ENCODE measurements at places on chromosomes 16 and 17.

GRCh38 chr17:19977293-19978208, at the start of gene AKAP10:
TSS of gene AKAP10 (minus strand) at chr17:19977828. CDS start at chr17:19977679, 149 bp downstream.
- peak; percentile 95 for DNase-seq

DNA sequence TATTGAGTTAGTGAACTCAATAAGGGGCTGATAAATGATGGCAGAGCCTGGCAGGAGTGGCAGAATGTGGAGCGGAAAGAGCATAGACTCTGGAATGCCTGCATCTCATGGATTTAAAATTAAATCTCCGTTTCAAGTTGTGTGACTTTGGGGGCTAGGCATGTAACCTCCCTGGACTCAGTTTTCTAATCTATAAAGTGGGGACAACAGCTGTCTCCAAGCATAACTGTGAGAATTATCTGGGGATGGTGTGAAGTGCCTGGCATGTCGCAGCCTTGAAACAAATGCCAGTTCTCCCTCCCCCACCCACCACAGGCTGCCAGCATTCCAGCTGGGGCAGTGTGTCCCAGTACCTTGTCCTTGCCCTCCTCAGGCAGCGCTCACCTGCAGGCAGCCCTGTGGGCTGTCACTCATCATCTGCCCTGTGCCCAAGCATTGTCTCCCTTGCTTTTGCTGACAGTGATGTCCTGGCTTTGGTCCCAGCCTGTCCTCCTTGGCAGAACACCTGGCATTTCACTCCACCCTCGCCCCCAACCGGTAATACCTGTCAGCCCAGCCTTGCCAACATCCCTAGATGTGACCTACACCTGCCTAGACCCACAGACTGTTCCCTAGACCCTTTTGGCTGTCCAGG, 129.6 kb downstream of the MRM1 start:
- no peak for DNase-seq

GRCh38 chr17:10844621-10845387, 6.9 kb upstream of the PIRT start:
- peak; percentile 78 for DNase-seq

GRCh38 chr16:88763502-88764053, 21.4 kb downstream of the PIEZO1 start:
- no peak for DNase-seq

- peak; percentile 91 for DNase-seq
Observed at GRCh38 chr17:76547183-76547641, 7.4 kb downstream of the PRCD start.

- no peak for DNase-seq
Observed at GRCh38 chr17:12974005-12974531, 43.8 kb downstream of the ELAC2 start.

GRCh38 chr17:69012895-69013805, 47.6 kb downstream of the ABCA9 start:
- no peak for DNase-seq

DNA sequence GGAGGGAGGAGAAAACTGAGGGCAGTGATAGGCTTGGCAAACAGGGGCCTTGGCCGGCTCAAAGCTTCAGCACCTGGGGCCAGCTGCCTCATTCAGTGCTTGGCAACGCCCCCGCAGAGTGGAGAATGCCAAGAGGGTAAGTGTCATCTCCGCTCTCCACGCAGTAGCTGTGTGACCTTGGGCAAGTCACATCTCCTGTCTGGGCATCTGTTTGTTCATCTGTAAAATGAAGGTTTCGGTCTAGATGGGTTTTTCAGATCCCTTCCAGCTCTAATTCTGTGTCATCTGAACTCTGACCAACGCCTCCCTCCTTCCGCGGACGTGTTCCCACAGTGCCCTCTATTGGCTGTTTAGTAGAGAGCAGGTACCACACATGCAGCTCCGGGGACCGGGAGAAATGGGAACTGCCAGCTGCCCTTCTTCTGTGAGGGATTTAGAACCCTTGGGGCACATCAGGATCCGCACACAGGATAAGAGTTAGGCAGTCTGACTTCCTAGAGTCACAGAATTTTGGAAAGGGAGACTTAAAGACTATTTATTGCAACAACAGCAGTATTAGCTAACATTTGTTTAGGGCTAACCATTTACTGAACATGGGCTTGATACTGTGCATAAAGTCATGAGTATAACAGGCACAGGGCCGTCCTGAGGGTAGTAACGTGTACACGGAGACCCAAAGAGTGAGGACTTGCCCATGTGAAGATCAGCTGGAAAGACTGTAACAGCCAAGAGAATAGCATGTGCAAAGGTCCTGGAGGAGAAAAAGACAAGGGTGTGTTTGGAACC, 26.8 kb downstream of the GP2 start:
- DNase-seq, result peak; percentile 44

DNA sequence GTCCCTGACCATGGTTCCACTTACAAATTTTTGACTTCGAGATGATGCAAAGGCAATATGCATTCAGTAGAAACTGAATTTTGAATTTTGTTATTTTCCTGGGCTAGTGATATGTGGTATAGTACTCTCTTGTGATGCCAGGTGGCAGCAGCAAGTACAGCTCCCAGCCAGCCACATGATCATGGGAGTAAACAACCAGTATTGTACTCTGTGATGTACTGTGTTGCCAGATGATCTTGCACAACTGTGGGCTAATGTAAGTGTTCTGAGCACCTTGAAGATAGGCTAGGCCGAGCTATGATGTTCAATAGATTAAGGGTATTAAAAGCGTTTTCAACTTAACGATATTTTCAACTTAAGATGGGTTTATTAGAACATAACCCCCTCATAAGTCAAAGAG, 250.8 kb downstream of the STX8 start:
- DNase-seq, result no peak

DNA sequence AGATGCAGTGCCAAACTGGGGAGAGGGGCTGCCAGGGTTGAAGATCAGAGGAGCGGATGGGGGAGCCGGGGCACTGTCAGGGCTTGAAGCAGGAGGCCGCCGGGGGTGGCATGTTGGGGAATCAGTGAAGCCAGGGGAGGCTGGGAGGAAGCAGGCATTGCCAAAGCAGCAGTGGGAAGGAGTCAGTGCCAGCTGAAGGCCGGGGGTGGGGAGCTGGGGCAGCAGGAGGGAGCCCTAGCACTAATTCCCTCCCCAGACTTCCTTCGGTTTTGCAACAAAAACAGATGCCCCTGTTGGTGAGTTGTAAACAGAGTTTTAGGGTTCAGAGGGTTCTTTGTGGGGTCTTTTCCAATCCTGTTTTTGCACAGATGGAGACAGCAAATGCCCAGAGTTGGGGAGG, 10.9 kb upstream of the TAC4 start:
- no peak for DNase-seq

DNA sequence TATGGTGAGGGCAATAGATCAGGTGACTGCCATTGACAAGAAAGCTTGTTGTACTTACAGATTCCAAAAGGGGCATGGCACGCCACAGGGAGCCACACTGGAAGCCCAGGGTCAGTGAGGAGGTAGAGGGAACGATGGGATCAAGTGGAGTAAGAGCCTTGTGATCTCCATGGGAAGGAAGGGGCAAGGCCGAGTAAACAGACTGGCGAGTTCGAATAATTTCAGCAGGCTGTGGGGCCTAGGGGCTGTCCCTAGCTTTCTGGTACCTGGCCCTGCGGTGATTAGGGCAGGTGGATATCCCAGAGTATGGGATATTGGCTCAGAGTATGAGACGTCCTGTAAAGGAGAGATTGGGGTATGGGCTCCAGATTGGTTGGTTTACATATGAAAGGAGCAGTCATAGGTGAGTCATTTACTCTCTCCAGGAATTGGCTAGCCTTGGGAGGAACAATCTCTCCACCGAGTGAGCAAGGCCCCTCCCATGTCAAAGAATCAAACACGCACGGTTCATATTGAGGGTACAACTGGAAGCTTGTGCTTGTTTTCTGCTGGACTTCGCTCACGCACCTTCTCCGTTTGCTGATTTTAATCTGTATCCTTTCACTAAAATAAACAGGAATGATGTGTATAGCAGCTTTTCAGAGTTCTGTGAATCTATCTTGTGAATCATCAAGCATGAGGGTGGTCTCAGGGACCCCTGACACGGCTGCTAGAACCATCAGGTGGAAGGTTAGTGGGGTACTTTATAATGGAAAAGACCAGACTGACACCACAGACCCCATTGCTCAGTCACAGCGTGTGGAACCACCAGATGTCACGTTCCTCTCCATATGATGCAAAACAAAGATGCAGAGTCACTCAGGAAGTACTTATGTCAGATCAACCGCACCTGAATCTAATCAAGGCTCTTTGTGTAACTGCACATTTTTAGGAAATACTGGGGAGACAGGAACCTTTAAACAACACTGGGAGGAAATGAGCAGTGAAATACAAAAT, 27.9 kb downstream of the GABARAPL2 start:
- DNase-seq, result no peak

- DNase-seq, result no peak
Observed at GRCh38 chr16:81583893-81584631, 139.5 kb downstream of the CMIP start.

- no peak for DNase-seq
Observed at GRCh38 chr16:678209-678857, 1.9 kb upstream of the STUB1 start.

DNA sequence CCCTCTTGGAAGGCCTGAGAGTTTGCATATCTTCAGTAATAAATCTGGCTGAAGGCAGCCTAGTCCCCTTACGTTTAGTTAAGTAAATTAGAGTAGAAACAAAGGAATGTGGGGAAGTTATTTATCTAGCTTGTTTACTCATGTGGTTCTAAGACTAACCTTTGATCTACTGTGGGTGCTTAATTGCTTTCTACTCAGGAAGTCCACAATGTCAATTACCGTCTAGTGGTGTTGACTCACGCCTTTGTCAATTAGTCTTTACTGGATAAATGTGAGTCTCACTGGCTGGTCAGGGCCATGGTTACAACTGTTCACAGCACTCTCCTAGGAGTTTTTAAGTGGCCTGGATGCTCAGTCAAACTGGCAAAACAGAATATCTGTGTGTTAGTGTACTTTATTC, 2338.4 kb downstream of the TP53TG3F start:
- DNase-seq, result no peak

DNA sequence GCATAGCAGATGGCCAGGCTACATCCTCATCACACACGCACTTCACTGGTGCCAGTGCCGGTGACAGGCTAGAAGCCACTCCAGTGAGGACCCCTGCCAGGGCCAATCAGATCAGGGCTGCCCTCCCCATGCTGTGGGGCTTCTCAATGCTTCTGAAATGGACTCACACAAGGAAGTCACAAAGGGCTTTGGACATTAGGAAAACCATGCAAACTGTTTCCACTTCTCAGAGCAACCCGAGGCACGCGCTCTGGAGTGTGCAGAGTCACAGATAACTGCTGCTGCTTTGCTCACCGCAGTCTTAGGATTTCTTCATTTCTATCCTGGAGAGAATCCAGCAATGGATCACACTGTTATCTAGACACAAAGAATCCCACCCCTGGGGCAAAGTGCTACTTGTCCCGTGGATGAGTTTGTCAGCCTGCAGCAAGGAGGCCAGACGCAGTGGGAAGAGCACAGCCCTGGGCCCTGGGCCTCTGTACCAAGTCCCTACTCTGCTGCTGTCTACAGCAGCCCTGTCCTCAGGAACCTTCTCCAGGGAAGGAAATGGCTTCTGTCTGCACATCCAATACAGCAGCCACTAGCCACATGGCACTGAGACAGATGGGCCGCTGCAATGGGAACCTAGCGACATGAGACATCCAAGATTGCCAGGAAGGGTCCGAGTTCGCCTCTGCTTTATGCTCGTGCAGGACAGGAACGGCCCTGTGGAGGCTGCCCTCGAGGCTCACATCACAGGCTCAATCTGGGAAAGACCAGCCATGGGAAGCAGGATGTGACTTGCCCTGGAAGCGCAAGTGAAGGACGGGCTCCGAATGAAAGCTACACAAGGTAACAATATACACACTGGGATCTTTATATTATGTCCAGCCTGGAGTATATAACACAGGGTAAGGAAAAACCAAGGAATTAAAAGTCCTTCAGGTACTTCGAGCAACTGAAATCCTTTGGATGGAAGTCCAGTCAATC, 169.3 kb downstream of the ZFHX3 start:
- DNase-seq, result no peak

DNA sequence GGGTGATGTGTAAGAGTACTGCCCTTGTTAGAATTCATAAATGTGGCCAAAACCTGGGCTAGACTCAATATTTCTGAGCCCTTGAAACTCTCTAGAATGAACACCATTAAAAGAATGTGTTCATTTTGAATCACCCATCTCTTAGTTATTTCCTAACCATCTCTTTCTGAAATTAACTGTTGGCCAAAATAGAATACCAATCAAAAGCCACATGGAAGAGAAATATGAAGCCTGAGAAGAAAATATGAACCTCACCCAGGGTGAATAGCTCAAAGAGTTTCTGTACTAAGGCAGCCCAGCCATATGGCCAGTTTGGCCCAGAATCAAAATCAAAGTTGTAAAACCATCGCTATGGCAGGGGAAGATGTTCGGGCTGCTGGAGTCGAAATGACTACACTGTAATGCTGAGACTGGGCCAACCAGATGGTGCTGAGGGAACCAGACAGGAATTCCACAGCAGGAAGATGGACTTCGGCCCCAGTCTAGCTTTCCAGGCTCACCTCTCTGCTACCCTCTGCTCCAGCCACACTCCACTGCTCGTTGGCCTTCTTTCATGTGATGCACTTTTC, 154.3 kb upstream of the ZFHX3 start:
- no peak for DNase-seq

DNA sequence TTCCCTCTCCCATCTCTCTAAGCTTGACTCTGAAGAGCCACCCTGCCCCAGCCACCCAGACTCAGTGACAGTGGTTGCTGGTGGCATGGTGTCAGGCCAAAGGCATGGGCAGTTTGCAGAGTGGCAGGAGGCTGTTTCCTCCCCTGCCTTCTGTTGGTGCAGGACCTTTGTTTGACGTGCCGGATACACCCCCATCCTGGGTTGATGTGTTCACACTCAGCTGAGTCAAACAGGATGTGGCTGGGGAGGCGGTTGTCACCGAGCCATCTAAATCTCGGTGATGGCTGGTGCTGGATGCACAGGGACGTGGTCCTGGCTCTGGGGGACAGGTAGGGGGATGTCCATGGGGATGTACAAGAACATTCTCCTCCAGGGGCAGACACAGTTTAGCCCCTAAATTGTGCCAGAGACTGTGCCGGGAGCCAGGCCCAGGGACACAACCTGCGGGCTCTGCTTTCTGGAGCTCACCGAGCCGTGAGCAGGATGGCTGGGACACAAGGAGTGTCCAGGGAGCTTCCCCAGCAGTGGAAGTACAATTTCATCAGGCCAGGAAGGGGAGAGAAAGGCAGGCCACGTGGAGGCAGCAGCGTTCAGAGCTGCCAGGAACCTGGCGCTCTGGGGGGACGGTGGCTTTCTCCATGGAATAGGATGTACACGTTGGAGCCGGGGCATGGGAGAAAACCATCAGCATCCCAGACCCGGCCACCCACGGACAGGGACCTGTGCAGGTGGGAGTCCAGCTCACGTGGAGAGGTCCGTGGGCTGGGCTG, 264.2 kb downstream of the SEC14L1 start:
- DNase-seq, result no peak

DNA sequence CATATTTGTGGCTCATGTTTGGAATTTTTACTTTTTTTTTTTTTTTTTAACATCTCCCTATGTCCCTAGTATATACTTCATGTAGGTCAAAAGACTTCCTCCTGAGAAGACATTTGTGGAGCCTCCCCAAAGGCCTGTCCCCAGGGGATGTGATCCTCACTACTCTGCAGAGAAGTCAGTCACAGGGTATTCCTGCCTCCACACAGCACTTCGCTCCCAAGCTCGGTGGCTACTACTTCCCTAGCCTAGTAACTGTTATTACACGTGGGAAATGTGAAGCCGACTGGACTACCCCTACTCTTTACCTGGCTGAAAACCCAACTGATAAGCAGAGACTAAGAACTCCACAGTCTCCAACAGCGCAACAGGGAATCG, 116.8 kb downstream of the HIC1 start:
- no peak for DNase-seq

- peak; percentile 94 for DNase-seq
Observed at GRCh38 chr17:44779211-44780025, 20.6 kb downstream of the ADAM11 start.
